Stomach (tissue), 19 donors: ENCODE measurements at places on chromosomes 6 and 20. TPM values are rescaled to one million over a fixed set of nuclear protein-coding genes. Genes with fewer than 3 reads are reported as not detected.

DNA sequence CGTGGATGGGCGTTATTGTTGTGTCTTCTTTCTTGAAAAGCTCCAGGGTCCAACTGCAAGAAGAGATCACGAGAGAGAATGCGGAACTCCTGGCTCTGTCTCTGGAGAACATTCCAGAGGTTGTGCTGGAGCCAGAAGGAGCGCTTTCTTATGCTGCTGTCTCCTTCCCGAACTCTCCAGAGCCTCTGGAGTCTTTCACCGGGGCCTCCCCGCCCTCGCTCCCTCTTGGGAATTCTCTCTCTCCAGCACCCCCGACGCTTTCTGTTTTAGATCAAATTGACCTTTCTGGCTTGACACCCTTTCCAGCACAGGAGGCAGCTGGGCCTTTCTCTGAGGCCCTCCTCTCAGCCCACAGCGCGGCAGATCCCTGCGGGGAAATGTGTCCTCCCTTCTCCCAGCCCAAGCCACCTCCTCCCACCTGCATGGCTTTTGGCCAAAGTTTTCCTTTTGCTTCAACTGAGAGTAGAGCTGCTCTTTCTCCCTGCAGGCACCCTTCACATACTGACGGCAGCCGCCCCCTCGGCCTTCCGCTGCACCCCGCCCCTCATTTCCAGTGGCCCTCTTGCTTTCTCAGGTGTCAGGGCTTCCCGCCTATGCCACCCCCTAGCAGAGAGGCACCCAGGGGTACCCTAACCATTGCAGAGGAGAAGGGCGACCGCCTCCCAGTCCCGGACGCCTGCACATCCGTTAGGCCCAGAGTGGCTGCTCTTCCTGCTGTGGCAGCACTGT, 6.6 kb upstream of the CCR6 start:
- H3K4me3 ChIP-seq: peak overlapping the region; percentile 11
- peaks cover 20% of the 10 kb centered on the region for H3K27me3 ChIP-seq
- H3K4me1 ChIP-seq: peaks cover 12% of the 10 kb centered on the region

DNA sequence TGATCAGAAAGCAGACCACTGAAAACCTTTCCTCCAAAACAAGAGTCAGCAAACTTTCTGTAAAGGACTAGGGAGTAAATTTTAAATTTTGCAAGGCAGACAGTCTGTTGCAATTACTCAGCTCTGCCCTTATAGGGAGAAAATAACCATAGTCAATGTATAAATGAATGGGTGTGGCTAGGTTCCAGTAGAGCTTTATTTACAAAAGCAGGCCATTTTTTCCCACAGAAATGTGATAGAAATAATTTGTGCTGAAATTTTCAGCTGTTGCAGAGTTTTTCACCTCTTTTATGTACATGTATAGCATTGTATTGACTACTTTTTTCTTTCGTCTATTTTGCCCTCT, 7.7 kb downstream of the AMD1 start:
- DNase-seq: peak; percentile 44
- no peaks in the 10 kb centered on the region for H3K27me3 ChIP-seq
- no peaks in the 10 kb centered on the region for H3K36me3 ChIP-seq

DNA sequence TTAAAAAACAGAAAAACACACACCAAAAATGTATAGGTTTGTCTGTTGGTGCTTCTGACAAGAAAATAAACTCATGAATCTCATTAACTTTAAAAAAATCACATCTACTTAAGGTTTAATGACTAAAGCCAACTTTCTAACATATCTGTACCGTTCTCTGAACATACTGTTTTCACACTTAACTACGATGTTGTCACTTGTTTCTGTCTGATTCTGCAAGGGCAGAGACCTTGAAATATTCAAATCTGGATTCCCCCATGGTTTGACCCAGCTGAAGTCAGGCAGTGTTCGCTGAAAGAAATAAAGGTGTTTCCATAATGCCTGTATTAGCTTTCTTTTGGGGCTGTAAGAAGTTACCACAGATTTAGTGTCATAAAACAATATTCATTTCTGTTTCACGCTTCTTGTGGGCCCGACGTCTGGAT, 2.7 kb upstream of the ASXL1 start:
- H3K27ac ChIP-seq: no peak overlapping the region
- H3K36me3 ChIP-seq: no peaks in the 10 kb centered on the region
- no peak for DNase-seq
- peaks cover 20% of the 10 kb centered on the region for H3K4me1 ChIP-seq
- no peak overlapping the region for H3K4me3 ChIP-seq

DNA sequence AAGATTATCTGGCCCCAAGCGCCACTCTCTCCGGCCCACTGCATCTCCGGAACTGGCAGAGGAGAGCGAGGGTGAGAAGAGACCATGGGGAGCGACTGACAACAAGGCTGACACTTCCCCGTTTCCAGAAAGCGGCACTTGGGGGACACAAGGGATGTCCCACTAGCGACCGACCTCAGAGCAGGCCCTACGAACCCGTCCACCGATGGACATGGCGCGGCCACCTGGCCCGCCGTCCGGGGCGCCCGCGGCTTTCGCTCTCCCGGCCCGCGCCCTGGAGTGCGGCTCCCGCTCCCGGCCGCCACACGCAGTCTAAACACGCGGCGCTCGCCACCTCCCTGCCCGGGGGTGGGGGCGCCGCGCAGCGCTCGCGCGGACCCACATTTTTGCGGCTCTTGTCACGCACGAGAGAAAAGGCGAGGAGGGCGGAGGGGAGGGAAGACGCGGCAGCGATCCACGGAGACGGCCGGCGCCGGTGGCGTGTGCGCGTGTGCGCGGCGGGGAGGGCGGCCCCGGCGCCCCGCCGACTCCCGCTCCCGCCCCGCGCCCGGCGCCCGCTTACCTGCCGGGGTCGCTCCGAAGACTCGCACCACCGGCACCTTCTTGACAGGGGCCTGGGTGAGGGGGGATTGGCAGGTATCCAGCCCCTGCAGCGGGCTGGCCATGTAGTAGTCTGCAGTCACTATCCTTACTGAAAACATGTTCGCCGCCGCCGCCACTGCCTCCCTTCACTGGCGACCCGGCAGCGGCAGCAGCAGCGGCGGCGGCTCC, 645 bp downstream of the REV3L start:
- peak overlapping the region; percentile 100 for H3K27ac ChIP-seq
- H3K36me3 ChIP-seq: no peaks in the 10 kb centered on the region
- peak overlapping the region; percentile 74 for H3K4me3 ChIP-seq
- H3K4me1 ChIP-seq: peaks cover 61% of the 10 kb centered on the region

- H3K36me3 ChIP-seq: no peaks in the 10 kb centered on the region
- DNase-seq: no peak
- no peak within 1 kb of the TSS for H3K27ac ChIP-seq
- peak within 1 kb of the TSS; percentile 25 for H3K4me3 ChIP-seq
Observed at GRCh38 chr20:2800521-2801285, at the start of gene CPXM1. Gene CPXM1, minus strand, starts transcription at chr20:2800627. Its CDS starts 55 bp downstream, at chr20:2800572.

The POU5F1 gene
- total RNA-seq: 141 TPM

The IL17F gene
- total RNA-seq: not detected

GRCh38 chr6:98516866-98517265, 317.5 kb upstream of the POU3F2 start:
- no peaks in the 10 kb centered on the region for H3K4me1 ChIP-seq
- H3K36me3 ChIP-seq: no peaks in the 10 kb centered on the region
- H3K27ac ChIP-seq: no peak overlapping the region
- H3K27me3 ChIP-seq: no peaks in the 10 kb centered on the region
- no peak for DNase-seq
- no peak overlapping the region for H3K4me3 ChIP-seq

The PAX1 gene
- not detected for total RNA-seq

- no peak overlapping the region for H3K27ac ChIP-seq
Observed at GRCh38 chr20:57407541-57407956, 16.4 kb downstream of the RBM38 start.

DNA sequence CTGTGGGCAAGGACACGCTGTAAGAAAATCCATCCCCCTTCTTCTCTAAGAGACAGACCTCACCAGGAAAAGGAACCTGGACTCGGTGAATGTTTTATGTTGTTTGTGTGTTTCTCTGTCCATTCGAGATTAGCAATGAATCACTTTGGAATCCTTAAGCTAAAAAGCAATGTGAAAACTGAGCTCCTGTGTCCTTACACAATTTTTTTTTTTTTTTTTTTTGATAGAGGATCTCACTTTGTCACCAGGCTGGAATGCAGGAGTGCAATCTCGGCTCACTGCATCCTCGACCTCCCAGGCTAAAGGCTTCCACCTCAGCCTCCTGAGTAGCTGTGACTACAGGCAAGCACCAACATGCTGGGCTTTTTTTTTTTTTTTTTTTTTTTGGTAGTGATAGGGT, 32.1 kb downstream of the BFSP1 start:
- H3K4me3 ChIP-seq: no peak overlapping the region
- no peaks in the 10 kb centered on the region for H3K27me3 ChIP-seq
- no peak overlapping the region for H3K27ac ChIP-seq
- no peaks in the 10 kb centered on the region for H3K36me3 ChIP-seq

DNA sequence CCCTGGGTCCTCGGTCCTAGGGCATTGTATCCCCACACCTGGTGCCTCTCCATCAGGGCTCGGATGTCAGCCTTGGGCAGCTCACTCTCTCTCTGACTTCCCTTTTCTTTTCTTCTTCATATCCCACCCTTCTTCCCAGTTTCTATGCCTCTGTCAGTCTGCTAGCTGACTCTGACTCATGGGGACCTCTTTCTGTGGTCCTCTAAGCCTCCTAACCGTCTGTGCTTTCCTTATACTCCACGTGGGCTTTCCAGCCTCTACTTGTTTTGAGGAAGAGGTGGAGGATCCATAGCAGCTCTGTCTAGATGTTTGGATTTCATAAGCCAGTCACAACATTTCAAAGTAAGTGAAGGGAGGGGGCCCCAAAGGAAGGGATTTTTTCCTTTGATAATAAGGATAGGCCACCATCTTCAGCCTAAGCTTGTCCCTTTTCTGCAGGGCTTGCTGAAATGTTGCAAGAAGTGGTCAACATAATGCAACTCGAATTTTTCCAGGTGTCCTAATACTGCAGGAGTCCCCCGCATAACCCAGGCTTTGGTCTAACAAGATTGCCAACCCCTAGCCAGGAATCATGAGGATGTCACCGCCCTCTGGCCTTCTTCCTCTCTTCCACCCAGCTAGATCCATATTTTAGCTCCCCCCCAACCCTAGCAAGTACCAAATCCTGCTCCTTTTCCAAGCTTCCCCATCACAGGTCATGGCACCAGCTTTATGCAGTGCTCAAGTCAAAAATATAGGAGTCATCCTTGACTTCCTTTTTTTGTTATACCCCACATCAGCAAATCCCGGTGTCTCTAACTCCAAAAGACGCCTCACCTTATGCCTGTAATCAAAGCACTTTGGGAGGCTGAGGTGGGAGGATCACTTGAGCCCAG, 8.7 kb upstream of the PLTP start:
- H3K27me3 ChIP-seq: no peaks in the 10 kb centered on the region
- DNase-seq: no peak
- H3K27ac ChIP-seq: peak overlapping the region; percentile 70
- peaks cover 45% of the 10 kb centered on the region for H3K4me1 ChIP-seq

DNA sequence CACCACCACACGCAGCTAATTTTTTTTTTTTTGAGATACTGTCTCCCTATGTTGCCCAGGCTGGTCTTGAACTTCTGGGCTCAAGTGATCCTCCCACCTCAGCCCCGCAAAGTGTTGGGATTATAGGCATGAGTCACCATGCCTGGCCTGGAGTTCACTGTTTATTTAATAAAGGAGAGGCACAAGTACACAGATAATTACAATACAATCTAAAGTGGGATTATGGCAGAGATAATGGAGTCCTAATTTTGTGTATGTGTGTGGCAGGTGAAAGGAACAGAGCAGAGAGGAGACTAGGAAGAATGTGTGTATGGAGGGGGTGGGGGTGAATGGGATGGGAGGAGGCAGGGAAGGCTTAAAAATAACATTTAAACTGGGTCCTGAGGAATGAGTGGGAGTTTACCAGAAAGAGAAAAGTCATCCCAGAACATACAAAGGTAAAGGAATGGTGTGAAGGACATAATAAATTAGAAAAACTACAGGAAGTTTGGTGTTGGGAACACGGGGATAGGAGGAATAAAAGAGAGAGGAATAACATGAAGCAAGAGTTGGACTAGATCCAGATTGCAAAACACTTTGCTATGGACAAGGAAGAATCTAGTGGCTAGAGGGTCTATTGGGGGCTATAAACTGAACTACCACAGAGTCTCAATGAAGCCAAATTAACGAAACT, 4.4 kb downstream of the NCOA5 start:
- peak overlapping the region; percentile 44 for H3K27ac ChIP-seq
- no peaks in the 10 kb centered on the region for H3K36me3 ChIP-seq
- no peaks in the 10 kb centered on the region for H3K27me3 ChIP-seq
- H3K4me3 ChIP-seq: no peak overlapping the region
- H3K4me1 ChIP-seq: peaks cover 87% of the 10 kb centered on the region
- peak; percentile 61 for DNase-seq

DNA sequence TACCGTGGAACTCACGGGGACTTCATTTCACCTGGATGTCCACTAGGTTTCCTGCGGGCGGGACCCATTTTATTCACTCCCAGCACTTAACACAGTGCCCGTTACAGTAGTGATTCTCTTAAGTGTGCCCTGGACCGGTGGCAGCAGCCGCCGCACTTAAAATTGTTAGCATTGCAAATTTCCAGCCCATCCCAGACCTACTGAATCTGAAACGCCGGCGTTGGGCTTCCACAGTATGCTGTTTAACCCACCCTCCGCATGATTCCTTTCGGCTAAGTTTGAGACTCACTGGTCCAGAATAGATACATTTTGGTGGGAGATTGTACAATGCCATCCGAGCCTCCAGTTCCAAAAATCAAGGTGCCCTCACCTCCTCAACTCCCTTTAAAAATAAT, 967 bp downstream of the SMPDL3A start:
- H3K36me3 ChIP-seq: no peaks in the 10 kb centered on the region
- H3K27me3 ChIP-seq: no peaks in the 10 kb centered on the region
- DNase-seq: no peak
- peaks cover 58% of the 10 kb centered on the region for H3K4me1 ChIP-seq

DNA sequence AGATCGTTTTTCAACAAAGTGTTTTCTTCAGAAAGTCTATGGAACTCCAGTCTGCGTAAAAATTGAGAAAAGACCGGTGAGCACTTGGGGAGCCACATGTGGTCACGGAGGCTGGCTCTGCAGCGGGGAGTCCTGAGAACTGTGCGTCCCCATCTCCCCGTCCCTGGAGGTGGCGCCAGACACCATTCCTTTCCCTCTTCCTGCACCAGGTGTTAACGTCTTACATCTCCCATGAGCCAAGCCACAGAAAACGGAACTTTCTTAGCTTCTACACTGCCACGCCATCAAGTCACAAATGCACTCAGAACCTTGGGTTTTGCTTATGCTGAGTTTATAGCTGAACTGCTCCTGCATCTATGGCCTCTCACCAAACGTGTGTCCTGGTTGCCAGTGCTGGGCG, 62.6 kb downstream of the GINS1 start:
- H3K36me3 ChIP-seq: peaks cover 15% of the 10 kb centered on the region
- no peaks in the 10 kb centered on the region for H3K27me3 ChIP-seq
- no peak overlapping the region for H3K27ac ChIP-seq
- DNase-seq: peak; percentile 32

The SLC22A2 gene
- total RNA-seq: not detected

The WFDC5 gene
- not detected for total RNA-seq
